ENCODE measurements at places on chromosomes 1 and 21.

DNA sequence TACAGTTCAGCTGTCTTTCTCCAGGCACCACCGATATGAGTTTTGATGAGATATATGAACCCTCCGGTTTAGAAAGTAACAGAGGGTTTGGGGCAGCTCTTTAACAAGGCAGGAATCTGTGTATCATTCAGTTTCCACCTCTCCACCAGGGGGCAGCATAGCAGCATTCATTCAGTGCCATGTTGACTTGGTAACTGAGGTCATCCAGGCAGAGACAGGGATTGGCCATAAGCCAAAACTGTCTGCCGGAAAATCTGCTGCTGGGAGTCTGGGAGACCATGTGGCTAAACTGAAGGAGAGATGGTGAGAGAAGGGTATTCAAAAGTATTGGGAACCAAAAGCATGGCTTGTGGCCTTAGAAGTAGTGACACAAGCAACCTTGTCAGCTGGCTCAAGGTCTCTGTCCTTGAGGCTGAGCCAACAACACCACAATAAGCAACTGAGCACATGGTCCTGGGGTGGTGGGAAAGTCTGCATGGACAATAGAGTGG is 98.5 kb downstream of the LMX1A start:
- peak; percentile 86 for DNase-seq

DNA sequence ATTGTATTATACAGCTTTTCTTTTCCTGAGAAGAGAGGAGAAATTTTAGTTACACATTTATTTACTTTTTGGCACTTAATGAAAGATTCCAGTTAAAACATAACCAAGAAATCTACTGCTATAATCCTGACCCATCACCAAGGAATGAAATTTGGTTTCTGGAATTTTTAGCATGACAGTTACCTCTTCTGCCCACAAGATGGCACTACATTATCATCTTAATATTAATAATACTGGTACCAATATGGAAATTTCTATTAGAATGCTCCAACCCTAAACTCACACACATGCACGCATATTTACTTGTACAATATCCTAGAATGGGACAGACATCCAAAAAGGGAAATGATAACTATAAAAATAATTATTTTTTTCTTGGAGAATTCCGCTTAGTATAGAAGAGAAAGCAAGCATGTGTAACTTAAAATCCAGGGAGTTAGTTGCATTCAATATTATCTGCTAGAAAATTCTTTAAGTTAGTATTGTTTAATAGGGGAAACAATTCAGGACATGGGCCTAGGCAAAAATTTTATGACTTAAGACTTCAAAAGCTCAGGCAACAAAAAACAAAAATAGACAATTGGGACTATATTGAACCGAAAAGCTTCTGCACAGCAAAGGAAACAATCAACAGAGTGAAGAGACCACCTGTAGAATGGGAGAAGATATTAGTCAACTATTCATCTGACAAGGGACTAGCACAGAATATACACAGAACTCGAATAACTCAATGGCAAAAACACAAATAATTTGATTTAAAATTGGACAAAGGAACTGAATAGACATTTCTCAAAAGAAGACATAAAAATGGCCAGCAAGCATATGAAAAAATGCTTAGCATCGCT is 37.4 kb downstream of the MAP3K21 start:
- DNase-seq: peak; percentile 33

DNA sequence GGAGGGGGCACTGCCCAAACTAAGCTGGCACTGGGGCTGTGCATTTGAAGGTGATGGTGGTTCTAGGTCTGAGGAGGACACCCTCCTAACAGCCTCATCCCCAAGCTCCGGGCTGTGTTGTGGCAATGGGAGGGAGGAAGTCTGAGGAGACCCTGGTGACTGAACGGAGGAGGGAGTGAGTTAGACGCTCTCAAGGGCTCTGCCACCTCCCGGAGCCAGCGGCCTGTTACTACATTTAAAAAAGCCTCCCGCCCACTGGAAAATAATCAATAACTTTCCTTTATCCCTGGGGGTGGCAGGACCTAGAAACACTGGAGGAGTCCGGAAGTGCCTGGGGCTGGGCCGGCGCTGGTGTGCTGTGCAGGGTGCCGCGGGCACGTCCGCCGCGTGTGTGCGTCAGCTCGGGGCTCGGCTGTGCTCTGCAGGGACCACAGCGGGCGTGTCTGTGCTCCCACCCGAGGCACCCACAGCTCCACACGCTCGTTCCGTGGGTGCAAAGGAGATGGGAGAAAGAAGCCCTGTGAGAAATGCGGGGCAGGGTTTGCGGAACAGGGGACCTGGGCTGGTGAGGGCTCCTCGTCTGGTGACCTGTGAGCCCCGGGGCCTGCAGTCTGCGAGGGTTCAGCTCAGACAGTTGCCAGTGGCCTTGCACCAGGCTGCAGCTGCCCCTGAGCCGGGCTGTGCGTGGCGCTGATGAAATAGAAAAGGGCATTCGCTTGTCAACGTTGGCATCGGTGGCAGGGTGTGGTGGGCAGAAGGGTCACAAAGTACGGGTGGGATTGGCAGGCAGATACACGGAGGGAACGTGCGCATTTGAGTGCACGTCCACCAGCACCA is 5.3 kb downstream of the SAMD11 start:
- peak; percentile 55 for DNase-seq

GRCh38 chr21:27306791-27307775 is 340.2 kb upstream of the ADAMTS5 start:
- no peak for DNase-seq

GRCh38 chr1:69569576-69570328 is 2.0 kb downstream of the LRRC7 start:
- no peak for DNase-seq

- no peak for DNase-seq
These were observed 40.4 kb upstream of the APOBEC4 start for GRCh38 chr1:183693521-183693920.

DNA sequence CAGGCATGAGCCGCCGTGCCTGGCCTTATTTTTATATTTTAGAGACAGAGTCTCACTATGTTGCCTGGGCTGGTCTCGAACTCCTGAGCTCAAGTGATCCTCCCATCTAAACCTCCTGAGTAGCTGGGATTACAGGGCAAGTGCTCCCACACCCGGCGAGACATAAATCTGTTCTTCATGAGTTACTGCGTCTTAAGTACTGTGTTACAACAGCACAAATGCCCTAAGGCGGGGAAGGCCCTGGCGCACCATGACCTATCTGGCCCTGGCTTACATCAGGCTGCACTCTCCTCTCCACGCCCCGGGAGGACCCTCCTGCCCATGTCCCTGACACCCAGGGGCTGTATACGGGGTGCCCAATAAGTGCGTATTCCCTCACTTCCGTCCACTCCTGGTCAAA is 4.3 kb downstream of the GPR153 start:
- DNase-seq: no peak

DNA sequence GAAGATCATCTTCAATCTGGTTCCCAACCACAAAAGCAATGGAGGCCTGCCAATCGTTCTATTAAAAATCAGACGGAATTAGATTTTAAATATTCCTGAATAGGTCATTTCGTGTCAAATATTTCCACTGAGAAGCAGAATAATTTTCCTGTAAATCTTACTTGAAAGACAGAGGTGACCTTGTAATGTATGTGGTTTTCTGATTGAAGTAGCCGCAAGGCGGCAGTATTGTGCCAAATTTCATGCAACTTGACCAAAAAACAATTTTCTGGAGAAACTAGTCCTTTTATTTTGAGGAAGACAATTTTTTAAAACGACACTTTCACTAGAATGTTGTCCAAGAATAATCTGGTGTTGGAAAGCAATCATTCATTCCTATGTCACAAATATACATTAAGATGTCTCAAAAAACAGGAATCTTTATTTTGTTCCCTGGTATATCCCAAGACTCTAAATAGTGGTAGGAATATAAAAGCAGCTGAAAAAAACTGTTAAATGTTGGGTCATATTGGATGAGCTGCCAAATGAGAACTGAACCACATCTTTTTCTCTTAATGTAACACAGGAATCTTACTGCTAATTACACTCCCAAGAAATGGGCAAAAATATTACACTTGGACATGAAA is 33.6 kb downstream of the SPAG17 start:
- DNase-seq: peak; percentile 65

DNA sequence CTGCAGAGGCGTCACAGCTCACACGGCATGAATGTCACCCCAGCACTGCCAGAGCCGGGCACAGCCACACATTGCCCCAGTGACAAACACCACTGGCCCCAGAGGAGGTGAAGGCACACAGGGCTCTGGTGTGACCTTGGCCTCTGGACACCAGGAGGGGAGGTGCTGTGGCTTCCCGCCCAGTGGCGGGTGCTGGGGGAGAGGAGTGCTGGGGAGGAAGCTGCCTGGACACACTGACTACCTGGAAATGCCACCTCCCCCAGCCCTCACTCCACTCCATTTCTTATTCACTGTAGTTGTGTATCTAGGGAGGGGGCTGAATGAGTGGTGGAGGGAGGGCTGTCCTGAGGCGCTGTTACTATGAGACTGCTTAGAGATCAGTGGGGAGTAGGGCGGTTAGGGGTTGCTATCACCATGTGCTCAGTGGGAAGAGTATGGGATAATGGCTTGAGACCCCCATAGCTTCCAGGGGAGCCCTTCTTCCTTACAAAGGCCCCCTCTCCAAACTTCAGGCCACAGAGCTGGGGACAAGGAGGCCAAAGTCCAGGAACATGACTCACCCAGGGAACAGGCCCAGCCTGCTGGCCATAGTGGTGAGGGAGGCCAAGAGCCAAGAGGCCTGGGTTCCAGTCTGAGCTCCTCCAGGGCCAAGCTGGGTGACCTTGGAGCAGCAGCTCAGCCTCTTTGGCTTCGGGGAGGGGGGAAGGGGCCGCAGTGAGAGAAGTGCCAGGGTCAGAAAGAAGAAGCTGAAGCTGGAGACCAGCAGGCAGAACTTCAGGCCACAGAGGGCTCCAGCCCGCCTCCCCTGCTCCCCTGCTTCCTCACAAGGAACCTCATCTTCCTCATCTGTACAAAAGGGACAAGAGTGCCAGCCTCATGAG is 40.1 kb downstream of the AHDC1 start:
- no peak for DNase-seq

- no peak for DNase-seq
These were observed 135.5 kb downstream of the SETD4 start for GRCh38 chr21:35924714-35925301.

DNA sequence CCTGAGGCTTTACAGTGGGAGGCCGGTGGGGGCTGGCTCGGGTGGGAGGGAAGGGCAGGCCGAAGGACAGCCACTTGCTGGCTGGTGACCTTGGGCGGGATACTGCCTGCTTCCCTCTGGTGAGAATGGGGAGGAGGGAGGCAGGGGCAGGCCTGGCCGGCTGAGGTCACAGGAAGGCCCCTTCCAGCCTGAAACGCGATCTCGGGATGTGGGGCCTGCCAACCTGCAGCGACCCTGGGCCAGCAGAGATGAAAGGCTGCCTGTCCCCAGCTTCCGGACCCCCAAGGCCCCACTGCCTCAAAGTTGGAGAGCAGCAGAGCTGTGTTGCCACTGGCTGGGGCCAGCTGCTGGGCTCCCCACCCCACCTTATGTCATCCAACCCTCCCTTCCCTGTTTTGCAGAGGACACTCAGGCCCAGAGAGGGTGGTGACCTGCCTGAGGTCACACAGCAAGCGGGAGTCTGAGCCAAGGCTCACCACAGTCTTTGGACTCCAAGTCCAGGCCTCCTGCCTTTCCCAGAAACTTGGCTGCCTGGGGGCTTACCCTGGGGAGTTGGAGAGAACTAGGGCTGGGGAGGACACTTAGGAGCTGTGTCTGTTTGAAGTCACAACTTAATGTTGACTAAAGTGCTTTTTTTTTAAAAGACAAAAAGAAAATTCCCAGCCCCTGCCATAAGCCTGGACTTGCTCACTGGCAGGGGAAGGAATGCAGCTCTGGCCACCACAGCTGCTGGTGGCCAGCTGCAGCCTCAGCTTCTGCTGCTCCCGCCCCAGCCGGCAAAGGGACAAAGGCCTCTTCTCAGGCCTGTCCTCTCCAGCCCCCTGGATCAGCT is 14.8 kb upstream of the WASF2 start:
- no peak for DNase-seq

DNA sequence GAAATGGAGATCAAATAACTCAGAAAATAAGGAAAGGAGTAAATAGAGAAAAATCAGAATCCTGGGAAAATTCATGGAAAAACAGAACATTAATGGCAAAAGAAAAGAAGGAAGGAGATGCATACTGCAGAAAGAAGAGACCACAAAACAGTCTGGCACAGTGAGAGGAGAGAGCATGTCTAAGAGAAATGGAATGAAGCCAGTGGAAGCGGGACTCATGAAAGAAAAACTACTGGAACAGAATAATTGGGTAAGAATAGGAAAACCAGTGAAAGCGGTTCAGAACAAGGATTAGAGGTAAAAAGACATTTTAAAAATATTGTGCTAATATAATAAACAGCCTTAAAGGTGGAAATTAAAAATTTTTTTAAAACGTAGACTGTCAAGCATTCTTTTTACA is 93.6 kb upstream of the GREM2 start:
- no peak for DNase-seq

DNA sequence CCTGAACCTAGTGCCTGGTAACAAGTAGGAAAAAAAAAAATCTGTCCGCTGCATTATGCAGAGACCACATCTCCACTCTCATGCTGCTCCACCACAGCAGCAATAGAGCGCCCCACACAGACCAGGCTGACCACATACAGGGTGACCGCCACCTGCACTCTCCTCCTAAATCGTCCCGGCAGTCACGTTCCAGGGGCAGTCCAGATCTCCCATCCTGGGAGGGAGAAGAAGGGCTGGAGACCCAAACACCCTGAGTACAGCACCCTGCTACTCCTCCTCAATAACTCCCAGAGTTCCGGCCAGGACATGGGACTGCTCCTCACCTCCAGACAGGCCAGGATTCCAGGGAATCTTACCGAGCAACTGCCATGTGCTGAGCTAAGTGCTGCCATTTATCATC is 15.3 kb downstream of the URB1 start:
- no peak for DNase-seq

- no peak for DNase-seq
These were observed 91.3 kb downstream of the DENND1B start for GRCh38 chr1:197683895-197684553.

DNA sequence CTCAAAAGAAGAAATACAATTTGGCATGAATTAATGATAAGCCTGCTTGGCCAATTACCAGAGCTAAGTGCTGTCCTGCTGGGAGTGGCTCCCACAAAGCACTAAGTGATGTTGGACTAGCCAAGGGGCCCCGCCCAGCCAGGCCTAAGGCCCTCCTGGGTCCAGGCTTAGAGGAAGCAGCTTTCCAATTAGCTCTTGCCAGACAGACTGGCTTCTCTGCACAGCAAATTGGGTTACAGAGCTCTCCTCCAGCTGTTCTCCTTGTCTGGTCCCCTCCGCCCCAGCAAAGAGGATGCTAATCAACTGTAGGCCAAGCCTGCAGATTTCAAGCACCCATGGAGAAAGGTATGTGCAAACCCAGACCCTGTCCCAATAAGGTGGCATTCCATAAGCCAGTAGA is 151.9 kb downstream of the DMRTA2 start:
- no peak for DNase-seq

- no peak for DNase-seq
These were observed 65.4 kb downstream of the SYDE2 start for GRCh38 chr1:85135392-85135798.

GRCh38 chr1:8962812-8963530 is 17.3 kb downstream of the CA6 start:
- DNase-seq: peak; percentile 53

- no peak for DNase-seq
These were observed 105.7 kb upstream of the KCNJ15 start for GRCh38 chr21:38151021-38151645.

- DNase-seq: no peak
These were observed 9.4 kb upstream of the MFAP2 start for GRCh38 chr1:16989676-16990391.

GRCh38 chr1:180141381-180141934 is 13.2 kb upstream of the QSOX1 start:
- no peak for DNase-seq
